Activated T-helper 17 cell treated with anti-CD3 and anti-CD28 coated beads, Interleukin-2, amount 50 U/mL, for 72 hours (primary cell): ENCODE measurements at places on chromosomes 4 and X. TPM values are rescaled to one million over a fixed set of nuclear protein-coding genes. Genes with fewer than 3 reads are reported as not detected.

DNA sequence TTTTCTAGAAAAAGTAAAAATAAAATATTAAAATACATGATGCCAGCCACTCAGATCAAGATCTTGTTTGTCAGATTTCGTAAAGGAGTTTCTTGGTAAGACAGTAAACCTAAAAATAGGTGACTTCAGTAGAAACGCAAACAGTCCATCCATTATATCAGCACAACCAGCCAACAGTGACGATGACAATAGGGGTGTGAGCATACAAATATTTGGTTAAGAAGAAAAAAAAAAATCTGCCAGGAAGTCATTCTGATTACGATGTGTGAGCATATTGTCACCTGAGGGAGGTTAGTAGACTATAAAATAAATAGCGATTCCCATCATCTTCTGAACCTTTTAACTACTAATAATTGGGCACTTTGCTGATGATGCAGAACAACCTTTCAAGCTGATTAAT is 37.6 kb downstream of the SLC7A11 start:
- no peak for ATAC-seq

RNF175 gene
- total RNA-seq: 0.37 TPM

- no peak for ATAC-seq
Observed at GRCh38 chr4:5041699-5042098, 9.6 kb upstream of the STK32B start.

SLC49A3 gene
- total RNA-seq: 0.61 TPM

UGT8 gene
- total RNA-seq: 1.4 TPM

DNA sequence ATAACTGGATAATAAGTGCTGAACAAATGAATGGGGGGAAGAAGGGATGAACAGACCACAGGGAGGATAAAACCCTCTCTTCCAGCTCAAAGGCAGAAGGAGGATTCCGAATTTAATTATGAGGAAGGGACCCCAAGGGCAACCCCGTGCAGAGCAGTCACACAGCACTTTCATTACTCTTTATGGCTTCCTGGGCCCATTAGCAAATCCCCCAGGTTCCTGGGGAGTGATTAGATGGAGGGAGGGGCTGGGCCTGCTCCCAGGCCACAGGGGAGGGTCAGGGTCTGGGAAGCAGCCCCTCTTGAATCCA is 67.1 kb downstream of the PPP2R2C start:
- no peak for ATAC-seq

DNA sequence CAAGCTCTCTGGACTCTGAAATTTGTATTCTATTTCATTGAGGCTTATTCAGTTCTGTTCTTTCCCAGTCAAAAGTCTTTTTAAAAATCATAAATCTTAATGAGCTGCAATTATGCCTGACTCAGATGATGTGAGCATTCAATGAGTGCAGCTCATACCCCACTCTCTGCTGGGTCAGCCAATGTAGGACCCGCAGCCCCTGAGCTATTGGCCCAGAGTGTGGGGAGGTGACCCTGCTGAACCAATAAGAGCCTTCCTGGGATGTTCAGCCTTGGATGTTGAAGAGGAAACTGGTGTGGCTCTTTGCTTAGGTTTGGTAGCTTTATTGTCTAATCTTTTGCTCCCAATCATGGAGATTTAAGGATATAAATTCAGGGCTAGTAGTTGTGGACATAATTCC is 12.1 kb upstream of the TCEAL4 start:
- no peak for ATAC-seq

DNA sequence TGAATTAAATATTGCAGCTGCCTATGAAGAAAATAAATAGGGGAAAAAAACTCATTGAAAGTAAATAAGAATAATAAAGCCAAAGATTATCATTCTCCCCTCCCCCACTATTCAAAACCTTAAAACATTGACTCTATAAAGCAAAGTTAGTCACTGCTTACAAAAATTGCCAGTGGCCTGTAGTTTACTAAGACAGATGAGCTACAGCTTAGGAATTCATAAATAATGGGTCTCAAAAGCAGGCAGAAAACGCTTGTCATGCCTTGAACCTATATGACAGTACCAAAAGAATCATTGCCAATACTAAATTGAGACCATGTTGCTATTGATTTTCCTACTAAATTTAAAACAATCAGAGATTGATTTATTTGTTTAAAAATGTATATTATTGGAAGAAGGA is 78.9 kb downstream of the SLC10A7 start:
- no peak for ATAC-seq

DNA sequence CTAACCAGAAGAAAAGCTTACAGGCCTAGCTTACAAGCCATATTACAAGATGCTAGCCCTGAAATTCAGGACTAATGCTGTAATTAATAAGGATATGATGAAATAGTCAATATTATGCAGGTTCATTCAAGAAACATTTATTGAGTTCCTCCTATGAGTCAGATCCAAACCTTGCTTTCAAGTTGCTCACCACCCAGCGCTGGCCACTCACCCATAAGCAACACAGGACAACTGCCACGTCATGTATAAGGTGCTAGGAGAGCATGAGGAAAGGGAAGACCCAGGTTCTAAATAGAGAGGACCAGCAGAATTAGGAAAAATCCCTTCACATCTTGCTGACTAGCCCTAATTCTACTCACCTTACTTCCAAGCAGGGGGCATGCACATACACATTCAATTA is 23.3 kb downstream of the MAML3 start:
- ATAC-seq: no peak

MSMO1 gene
- total RNA-seq: 57.9 TPM

DNA sequence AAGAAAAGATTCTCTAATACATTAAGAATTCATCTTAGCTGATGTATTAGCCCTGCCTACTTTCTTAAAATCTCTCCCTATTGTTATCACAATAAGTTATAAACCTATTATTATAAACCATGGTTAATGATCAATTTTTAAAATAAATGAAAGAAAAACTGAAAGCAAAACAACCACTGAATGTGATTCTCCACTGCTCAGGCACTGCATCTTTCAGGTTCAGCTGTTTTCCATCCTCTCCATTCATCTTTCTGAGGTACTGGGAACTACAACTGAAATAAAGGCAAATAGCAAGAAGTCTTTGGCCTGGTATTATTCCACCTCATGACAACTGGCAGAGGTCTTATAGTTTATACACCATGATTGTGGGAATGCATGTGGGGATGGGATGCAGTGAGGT is 798.9 kb upstream of the AADAT start:
- ATAC-seq: no peak

DNA sequence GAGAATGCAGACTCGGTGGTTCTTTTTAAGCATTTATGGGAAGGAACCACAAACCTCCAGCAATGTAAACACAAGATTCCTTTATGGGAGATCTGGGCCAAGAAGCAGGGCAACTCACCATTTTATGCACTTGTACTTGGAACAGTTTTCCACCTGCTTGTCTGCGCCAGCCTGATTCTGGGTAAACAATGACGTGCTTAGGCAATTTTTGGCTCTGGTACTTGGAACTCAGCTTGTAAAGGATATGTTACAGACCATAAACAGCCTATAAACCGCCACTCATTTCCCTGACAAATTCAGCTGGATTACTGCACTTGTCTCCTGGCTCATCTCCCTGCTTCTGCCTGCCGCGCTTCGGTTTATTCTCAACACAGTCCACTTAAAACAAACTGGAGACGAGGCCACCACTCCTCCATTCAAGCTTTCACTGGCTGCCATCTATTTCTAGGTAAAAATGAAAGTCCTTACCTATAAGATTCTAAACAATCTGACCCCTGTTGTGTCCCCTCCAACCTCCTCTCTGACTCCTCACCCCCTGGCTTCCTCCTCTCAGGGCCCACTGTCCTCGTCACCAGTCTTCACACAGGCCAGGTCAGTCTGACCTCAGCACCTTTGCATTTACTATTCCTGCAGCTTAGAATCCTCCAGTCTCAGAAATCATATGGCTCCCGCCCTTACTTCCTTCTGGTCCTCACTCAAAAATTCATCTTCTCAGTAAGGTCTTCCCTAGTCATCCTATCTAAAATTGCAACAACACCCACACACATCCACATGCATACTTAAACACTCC is 205.9 kb upstream of the GALNT7 start:
- no peak for ATAC-seq

ETDB gene
- not detected for total RNA-seq

DNA sequence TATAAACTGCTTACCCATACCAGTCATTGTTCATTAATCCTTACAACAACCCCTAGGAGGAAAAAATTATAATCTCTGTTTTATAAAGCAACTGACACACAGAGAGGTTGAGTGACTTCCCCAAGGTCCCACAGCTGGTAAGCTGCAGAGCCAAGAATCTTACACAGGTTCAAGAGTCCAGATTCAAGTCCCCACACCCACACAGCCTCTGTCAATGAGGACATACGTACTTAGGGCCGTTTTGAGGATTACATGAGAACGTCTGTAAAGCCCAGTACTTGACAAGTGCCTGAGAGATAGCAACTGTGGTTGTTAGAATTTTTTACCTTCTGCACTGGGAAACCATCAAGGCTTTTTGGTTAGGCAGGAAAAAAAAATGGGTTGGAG is 556 bp upstream of the SLC25A43 start:
- peak; percentile 21 for ATAC-seq

GRCh38 chr4:120893314-120893713 is 29.2 kb downstream of the PRDM5 start:
- no peak for ATAC-seq

DNA sequence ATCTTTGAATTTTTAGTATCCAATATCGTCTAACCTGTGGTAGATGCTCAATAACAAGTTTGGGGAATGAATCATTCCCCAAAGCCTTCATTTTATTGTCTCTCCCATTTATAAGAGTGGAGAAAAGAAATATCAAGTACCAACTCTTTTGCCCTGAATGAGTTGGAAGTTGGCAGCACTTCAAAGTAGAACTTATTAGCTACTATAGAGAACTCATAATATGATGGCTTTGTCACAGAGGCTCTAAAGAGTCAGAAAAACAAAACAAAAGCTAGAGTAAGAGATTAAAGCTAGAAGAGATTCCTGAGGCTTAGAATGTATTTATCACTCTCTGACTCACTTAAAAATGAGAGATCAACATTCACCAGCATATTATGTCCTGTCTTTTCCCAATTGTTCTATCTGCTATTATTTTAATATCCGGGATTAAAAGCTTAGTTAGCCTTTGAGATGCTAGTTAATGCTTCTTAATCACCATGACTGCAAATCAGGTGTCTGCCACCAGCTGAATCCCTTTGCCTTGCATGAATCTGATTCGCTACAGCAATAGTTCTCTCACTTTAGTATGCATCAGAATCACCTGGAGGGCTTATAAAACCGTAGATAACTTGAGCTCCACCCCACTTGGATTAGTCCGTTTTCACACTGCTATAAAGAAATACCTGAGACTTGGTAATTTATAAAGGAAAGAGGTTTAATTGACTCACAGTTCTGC is 77.9 kb downstream of the PALLD start:
- ATAC-seq: peak; percentile 34

DNA sequence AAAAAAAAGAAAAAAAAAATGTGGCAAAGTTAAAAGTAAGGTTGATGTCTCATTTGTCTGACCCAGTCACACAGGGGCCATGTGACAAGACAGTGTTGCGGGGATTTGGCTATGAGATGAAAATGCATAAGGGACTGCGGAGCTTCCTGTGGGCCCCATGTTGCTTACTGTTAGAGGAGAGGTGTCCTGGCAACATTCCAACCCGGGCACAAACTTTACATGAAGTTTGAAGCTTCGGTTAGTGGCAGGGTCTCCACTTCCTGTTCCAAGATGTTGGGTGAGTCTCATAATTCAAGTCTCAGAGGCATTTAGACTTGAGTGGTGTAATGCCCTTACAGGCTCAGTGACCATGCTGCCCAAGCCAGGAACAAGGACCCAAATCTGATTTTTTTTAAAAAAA is 111.3 kb downstream of the MAML3 start:
- ATAC-seq: no peak

DNA sequence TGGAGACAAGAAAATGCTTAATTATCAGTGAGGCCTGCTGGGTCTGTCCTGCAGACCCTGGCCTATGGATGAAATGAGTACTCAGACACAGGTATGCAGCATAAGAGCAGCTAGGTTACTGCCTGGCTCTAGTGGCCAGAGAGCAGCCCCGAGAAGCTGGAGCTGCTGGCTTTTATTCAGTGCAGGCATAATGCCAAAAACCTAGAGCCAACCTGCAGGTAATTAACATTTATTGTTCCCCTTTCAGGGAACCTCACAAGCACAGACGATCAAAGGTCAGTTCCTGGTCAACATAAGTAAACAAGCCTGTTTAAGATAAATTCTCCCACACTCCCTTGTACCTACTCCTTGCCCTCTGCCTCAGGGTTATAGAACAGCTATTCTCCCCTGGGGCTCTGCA is 13.3 kb downstream of the IDS start:
- no peak for ATAC-seq

DNA sequence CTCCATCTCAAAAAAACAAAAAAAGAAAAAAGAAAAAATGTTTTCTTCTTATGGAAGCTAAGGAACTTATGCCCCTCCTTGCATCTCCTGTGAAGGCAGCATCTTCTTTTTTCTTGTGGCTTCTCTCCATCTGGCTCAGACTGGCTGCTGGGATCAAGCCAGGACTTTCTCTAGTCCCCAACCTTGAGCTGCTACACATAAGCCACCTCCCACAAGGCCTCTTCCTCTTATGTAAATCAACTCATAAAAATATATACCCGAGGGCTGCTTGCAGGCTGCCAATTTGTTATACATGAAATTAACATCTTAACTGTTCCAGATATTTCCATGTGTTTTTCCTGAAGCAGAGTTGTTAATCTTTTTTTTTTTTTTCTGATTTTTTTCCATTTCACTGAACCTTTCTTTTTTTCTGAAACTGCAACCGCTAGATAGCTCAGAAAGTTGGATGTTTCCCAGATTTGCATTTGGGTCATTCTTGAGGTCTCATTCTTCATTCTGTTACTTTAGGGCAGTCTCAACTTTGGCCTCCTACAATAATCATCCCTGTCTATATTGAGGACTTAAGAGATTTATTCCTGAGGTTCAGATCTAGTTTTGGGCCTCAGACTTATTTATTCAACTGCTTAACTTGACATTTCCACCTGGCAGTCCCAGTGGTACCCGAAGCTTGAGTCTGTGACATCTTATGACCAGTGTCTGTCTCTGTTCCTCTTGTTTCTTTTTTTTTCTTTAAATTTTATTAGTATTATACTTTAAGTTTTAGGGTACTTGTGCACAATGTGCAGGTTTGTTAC is 10.3 kb downstream of the SNX25 start:
- no peak for ATAC-seq

DNA sequence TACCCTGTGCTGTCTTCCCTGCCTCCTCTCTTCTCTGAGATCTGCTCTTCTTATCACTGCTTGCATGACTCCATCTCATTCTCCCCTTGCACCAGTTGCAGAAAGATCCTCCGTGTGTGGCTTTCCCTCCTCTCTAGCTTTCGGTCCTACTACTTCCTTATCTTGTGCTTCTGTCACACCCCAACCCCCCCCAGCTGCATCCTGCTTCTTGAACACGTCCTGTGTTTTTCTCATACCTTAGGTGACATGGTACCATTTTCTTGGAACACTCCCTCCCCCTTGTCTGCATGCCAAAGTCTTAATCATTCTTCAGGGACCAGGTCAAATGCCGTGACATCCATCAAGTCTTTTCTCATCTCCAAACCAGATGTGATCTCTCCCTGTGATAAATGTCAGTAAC is 46.4 kb downstream of the FHL1 start:
- peak; percentile 40 for ATAC-seq

HS6ST2 gene
- total RNA-seq: 0.08 TPM

YTHDC1 gene
- total RNA-seq: 81.2 TPM

GRCh38 chrX:125150231-125150630 is 169.4 kb upstream of the TEX13C start:
- ATAC-seq: no peak
